ENCODE measurements at places on chromosomes 6 and 20.

DNA sequence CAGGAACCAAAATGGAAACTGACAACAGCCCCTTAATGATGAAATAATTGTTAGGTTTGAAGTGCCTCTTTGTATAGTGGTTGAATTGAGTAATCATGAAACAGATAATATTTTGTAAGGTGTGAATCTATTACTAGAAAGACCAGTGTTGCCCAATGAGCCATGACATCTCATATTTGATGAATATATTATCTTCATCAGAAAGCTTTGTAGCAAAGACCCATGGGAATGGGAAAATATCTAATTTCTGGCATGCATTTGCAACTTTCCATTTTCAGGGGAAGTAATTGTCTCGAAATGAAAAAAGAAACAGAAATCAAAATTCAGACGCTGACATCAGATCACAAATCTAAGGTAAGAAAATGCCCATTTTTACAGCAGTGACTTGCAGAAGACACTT is 57.3 kb upstream of the LAMP5 start:
- no peak for DNase-seq

GRCh38 chr6:87110636-87111035 is 15.7 kb upstream of the CGA start:
- no peak for DNase-seq

DNA sequence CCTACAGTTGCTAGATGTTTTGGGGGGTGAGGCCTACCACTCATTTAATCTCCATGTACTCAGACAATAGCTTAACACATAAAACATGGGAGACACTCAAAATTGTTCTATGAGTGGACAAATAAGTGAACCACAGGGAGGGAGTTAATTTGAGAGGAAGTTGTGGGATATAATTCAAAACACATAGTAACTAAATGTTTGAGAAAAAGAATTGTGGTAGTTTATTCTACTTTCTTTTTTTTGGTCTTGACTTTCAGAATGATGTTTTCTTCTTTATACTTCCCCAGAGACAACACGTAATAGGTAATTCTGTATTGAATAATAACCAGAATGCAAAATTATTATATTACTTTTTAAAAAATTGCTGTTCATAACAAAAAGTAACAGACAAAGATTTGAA is 453.8 kb downstream of the RFPL4B start:
- DNase-seq, result no peak

DNA sequence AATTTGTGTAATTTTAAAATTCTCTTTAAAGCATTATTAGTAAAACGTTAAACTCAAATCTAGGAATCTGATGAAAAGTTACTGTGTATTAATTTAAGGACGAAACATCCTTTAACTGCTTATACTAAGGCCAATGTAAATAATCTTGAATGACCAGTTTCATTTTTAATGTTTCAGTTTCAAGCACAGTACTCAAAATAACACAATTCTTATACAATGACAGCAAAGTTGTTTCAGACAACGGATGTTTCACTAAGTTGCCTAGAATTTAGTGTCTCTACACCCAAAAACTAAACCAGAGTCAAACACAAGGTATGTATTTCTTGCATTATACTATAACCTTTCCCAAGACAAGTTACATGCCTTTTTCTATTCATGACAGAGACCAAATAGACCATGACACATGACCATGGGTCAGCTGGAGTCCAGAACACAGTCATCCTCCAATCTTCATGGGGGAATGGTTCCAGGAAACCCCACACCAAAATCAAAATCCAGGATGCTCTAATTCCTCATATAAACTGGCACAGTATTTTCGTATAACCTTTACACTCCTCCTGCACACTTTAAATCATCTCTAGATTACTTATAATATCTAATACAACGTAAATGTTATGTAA is 7.7 kb downstream of the PHIP start:
- DNase-seq, result no peak

DNA sequence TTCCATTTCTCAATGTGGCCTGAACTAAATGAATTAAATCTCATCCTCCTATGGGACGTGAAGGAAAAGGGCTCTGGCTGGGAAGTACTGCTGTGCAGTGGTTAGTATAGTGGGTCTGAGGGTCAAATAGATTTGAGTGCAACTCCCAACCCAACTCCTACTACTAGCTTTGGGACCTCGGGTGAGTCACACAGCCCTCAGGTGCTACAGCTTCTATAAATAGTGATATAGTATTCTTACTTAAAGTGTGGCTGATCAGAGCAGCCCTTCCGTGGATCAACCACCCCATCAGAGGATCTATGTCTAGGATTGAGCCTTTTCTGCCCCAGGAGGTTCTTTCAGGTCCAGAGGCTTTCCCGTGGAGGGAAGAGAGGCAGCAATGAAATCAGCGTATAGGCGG is 904 bp upstream of the UST start:
- DNase-seq, result no peak

- no peak for DNase-seq
Observed at GRCh38 chr6:117156741-117157140, 108.6 kb upstream of the VGLL2 start.

DNA sequence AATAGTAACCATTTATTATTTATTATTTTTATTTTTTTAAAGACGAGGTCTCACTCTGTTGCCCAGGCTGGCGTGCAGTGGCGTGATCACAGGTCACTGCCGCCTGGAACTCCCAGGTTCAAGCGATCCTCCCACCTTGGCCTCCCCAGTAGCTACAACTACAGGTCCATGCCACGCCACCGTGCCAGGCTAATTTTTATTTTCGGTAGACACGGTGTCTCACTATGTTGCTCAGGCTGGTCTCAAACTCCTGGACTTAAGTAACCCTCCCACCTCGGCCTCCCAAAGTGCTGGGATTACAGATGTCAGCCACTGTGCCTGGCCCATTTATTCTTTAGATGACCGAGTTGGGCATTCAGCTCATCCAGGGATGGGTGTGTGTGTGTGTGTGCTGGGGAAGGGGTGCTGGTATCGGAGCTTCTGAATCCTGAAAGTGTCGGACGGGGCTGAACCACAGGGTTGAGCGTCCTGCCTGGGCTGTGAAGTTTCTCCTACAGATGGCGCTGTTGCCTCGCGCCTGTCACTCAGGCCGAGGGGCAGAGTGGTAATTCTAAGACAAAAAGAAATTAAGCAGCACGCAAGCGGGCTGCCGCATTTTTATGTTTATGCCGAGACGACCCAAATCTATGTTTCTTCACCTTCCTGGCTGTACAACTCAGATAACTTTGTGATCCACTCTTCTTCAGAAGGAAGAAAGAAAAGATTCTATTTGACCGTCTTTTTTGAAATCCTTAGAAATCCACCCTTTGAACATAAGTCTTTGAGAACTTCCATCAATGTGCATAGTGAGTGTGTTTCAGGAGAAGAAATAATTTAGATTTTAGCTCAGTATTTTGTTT is 252.8 kb downstream of the CDH26 start:
- peak; percentile 48 for DNase-seq

GRCh38 chr6:138509371-138509770 is 10.1 kb upstream of the NHSL1 start:
- DNase-seq, result no peak

DNA sequence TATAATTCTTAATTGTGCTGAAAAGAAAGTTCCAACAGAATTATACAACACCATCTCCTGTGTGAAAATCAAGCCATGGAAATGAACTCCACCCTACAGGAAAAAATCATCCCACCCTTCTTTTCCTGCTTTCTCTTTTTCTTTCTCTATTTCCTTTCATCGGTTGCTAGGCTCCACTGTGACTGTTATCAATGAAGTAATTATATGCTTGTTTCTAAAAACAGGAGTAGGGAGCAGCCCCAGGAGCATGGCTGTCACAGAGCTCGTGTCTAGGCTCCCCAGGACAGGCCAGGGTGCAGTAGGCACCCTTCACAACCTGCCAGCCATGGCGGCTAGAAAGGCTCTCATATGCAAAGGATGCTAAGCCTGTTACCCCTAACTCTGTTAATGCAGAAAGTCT is 13.0 kb downstream of the MPC1 start:
- DNase-seq, result no peak

GRCh38 chr20:63047946-63048345 is 41.2 kb upstream of the BHLHE23 start:
- no peak for DNase-seq

DNA sequence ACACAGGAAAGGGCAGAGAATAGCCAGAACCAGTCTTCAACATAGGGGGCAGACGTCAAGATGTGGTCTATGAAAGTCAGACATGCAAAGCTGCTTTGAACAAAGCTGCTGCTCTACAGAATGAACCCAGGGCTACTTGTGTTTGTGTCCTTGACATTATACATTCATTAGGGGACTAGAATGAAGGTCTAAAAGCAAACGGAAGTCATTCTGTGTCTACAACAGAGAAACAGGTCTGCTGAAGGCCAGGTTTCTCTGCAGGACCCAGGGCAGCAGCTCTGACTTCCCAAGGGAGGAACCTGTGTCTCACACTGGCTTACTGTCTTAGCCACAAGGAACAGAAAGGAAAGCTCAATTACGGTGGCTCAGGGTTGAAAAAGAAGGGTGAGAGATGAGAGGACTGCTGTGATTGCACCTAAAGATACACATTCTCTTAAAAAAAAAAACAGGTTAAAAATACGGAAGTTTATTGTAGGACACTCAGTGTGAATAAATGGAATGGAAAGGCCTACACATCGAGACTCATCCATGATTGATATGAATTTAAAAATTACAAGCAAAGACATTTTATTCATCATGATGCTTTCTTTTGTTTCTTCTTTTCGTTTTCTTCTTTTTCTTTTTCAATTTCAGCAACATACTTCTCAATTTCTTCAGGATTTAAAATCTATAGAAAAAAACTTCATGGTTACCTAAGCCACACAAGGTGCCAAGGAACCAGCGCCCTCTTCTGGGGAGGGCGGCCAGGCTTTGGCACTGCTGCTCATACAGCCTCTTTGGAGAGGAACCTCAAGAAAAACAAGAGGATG is 6.7 kb downstream of the PSMA7 start:
- peak; percentile 73 for DNase-seq

GRCh38 chr20:57744206-57744605 is 34.4 kb upstream of the PMEPA1 start:
- DNase-seq, result no peak

GRCh38 chr20:44494681-44495080 is 19.0 kb downstream of the TTPAL start:
- DNase-seq, result no peak

DNA sequence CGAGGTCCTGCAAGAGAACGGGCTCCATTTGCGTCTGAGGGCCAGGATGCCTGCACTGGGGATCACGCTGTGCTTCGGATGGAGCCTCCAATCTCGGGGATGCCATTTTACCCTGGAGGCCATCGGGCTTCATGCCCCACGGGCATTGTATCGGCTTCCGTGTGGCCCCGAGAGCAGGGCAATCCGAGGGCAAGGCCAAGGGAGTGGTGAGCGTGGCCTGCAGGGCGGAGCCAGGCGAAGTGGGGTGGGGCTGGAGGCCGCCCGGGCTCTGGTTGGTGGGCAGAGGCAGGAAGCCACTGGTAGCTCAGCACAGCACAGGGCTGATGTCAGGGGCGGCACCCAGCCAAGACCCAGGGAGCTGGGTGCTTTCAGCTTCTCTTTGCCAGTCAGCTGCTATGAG is 57.5 kb upstream of the BHLHE23 start:
- DNase-seq, result no peak

- no peak for DNase-seq
Observed at GRCh38 chr6:142406131-142406530, 104.3 kb downstream of the ADGRG6 start.

- DNase-seq, result no peak
Observed at GRCh38 chr6:551405-551804, 105.5 kb downstream of the HUS1B start.

GRCh38 chr6:123094795-123095194 is 98.8 kb downstream of the CLVS2 start:
- DNase-seq, result no peak

GRCh38 chr6:13373488-13373886 is 45.1 kb upstream of the TBC1D7 start:
- DNase-seq, result no peak

DNA sequence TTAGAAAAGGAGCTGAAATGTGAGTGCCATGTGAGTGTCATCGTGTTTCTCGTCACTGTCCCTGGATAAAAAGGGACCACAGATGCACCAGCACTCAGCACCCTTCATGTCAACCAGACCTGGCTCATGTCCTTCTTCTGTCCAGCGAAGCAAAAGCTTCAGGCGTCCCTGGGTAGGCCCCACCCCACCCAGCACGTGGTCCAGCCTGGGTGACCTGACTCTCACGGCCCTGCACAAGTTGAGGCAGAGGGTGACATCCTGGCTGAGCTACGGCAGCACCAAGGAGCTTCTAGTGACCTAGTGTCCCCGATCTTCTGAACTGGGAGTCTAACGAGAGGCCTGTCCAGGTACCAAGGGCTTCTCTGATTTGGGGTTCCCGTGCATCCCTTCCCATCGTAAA is 37.8 kb downstream of the PSMG4 start:
- DNase-seq, result no peak

DNA sequence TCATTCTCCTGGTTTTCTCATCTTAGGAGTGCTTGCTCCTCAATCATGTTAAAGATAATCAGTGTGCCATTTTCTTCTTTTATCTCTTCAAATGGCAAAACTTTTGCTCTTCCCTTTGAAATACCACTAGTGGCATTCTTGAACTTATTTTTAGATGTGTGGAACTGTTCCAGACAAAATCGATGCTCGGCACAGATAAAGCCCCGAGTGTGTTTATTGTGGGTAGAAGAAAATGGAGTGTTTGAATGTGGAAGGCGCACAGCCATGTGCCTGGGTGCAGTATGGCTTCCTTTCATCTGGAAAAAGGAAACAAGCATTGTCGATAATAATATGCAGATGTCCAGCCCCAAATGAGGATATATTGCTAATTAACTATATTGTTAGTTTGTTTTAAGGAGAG is 42.4 kb downstream of the ISM1 start:
- no peak for DNase-seq

DNA sequence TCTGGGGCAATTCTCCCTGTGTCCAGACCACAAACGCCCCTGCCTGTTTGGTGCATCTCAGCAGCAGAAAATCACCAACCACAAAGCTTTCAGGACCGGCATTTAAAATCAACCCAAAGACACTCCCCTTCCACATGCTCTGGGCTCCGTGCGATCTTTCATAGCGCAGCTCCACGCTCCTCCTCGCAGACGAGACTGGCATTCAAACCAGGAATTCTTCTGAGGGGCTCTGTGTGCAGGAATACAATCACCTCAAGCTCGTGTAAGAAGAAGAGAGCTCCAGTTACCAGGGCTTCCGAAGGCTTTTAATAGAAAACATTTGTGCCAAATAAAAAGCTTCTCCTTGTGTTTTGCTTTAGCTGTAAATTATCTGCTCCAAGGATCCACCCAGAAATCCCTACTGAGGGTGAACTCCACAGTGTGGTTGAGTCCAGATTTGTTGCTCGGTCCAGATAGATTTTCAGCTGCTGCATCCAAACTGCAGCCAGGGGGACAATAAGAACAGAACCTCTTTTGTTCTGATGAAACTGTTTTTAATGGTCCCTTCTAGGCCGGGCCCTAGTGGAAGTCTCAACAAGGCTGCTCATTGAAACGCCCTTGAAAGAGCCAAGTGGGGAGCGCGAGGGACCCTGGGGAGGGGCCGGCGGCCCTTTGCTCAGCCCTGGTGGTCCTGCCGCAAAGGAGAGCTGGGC is 16.4 kb upstream of the BMP7 start:
- no peak for DNase-seq

DNA sequence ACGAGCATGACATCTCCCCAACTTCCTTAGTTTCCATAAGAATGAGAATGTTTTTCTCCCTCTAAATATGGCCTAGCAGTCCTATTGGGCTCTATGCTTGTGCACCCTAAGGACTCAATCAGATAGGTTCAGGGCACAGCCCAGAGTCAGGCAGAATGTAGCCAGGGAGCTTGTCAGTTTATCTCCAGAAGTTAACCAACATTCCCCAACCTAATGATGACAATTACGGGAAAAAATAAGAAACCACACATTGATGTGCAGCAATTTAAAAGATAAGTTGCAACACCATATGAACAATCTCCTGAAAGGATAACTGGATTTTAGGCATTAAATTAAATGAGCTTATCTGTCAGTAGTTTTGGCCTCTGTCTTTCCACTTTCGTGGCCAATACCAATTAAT is 71.1 kb downstream of the HDDC2 start:
- DNase-seq, result no peak
